Suppressor macrophage (primary cell): ENCODE measurements at places on chromosomes 13 and 19.

DNA sequence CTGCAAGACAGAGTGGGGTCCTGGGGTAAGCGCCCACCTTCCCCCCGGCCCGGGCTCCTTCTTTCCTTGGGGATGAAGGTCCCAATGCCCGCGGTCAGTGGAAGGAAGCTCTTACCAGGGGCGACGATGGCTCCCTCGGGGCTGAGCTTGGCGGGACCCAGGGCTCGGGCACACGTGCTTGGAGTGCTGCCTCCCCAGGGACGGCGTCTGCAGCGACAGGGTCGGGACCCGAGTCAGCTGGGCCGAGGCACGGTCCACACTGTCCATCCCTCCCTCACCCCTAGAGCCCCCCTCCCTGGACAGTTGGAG, 3.5 kb downstream of the JSRP1 start:
- no peak for DNase-seq

DNA sequence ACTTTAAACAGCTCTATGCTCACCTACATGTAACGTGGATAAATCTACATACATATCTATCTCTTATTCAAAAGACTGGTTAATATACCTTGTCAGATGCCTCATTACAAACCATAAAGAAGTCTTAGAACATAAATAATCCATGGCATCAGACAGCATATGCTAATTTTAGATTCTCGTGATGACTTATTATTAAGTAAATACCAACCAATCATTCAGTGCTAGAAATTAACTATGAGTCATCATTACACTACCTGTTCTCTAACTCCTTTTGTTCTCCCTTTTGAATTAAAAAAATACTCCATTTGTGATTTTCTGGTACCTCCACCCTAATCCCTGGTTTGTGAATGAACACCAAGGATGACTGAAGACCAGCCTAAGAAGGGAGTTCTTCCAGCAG, 754.3 kb upstream of the ARGLU1 start:
- no peak for DNase-seq

DNA sequence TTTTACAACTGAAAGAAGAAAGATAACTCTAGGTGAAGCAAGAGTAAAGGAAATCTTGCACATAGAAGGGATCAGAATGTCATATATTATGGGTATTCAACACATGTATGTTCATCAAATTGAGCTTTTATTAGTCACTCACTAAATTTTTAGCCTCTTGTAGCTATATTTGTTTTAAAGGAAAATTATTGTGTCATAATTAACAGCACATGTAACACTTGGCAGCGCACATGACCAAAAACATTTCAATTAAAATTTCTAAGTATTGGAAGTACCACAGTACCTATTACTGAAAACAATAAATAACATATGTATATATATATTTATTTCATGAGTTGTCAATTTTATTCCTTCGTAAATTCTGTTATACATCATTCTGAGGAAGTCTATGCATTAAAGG, 2800.4 kb downstream of the PCDH9 start:
- no peak for DNase-seq

DNA sequence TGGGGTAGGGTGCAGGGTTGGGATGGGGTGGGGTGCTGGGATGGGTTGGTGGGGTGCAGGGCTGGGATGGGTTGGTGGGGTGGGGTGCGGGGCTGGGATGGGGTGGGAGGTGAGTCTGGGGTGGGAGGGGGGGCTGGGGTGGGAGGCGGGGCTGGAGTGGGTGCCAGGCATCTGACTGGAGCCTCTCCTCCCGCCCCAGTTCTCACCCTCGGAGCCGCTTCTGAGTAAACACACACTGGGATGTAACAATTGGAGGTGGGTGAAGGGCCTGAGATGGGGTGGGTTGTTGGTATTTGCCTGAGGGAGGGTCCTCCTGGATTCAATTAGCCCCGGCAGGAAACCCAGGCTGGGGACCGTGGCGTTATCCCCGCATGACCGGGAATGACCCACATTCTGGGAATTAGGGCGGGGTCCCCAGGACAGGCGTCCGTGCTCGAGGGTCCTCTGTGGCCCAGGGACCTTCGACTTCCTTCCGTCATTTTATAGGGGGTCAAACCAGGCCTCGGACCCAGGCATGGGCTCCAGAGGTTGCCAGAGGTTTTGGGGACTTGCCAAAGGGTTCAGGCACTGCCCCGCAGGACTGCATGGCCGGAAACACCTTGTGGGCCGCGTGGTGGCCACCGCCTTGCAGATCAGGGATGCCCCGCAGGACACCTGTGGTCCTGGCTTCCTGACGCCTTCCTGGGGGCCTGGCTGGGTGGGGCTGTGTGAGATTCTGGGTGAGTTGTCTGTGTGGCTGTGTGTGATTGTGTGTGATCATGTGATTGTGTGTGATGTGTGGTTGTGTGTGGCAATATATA, 1.4 kb downstream of the TMPRSS9 start:
- DNase-seq, result no peak

- DNase-seq, result peak; percentile 84
Measured at GRCh38 chr13:33349986-33350826, 64.7 kb upstream of the STARD13 start.

DNA sequence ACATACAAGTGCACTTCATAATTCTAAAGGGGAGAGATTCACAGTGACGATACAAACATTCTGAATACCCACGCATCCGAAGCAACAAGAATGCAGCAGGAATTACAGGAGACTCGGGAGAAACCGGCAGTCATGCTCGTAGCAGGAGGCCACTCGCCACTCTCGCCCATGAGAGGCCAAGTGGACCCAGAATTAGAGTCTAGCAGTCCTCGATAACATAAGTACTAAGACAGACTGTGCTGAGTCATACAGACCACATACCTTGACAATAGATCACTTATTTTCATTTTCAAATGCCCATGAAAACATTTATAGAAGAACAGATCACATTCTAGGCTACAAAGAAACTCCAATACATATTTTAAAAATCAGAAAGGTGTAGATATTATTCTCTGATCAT, 299.1 kb upstream of the TSHZ3 start:
- no peak for DNase-seq

DNA sequence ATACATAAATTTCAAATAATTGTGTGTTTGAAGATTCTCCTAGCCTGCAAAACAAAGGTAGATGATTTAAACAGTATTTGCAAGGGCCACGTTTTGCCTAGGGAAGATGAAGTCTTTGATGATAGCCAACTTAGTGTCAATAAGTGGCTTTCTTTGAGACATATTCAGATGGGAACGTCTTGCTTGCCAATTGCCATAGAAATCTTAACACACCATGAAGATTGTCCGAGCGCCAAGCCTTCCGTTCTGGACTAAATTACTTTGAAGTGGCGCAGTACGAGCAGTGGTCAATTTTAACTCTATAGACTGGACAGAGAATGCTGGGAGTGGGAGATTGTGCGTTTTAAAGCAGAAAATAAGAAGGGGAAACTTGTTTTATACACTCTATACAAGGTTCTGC, 9.9 kb downstream of the ZIC5 start:
- no peak for DNase-seq

GRCh38 chr13:102617697-102618350, 21.0 kb downstream of the TPP2 start:
- DNase-seq, result no peak

DNA sequence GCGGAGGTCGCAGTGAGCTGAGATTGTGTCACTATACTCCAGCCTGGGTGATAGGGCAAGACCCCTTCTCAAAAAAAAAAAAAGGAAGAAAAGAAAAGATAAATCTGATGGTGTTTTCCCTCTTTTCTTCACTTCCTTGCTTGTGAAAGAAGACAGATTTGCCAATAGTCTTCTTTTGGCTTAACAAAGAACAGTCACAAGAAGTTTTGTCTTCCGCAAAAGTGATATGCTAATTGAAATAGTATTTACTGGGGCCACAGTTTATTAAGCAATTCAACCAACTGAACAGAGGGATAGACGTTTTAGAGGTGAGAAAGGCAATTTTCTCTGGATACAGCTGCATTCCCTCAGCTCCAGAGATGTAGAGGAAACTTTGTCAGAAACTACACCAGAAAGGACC, 22.9 kb upstream of the PLAUR start:
- DNase-seq, result no peak

GRCh38 chr19:3785938-3786824, at the start of gene MATK:
Gene MATK (minus strand): TSS chr19:3786381. CDS start chr19:3785135, 1,246 bp downstream.
- peak; percentile 71 for DNase-seq

DNA sequence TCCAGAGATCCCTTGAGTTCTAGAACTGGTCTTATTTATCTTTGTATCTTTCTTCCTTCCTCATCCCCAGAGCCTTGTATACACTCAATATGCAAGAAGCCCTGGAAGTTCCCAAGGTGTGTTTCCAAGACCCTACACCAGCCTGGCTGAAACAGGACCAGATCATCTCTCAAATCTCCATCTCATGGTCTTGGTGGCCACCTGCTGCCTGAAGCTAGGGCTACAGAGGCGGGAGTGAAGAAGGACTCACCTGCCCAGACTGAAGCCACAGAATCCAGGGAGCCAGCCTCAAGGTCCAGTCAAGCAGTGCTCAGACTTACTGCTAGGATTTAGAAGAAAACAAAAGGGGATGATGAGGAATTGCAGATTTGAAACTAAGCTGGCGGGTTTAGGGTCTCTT, 6.1 kb upstream of the CYSLTR2 start:
- DNase-seq, result no peak

GRCh38 chr13:87925006-87925405, 253.8 kb downstream of the SLITRK5 start:
- no peak for DNase-seq

DNA sequence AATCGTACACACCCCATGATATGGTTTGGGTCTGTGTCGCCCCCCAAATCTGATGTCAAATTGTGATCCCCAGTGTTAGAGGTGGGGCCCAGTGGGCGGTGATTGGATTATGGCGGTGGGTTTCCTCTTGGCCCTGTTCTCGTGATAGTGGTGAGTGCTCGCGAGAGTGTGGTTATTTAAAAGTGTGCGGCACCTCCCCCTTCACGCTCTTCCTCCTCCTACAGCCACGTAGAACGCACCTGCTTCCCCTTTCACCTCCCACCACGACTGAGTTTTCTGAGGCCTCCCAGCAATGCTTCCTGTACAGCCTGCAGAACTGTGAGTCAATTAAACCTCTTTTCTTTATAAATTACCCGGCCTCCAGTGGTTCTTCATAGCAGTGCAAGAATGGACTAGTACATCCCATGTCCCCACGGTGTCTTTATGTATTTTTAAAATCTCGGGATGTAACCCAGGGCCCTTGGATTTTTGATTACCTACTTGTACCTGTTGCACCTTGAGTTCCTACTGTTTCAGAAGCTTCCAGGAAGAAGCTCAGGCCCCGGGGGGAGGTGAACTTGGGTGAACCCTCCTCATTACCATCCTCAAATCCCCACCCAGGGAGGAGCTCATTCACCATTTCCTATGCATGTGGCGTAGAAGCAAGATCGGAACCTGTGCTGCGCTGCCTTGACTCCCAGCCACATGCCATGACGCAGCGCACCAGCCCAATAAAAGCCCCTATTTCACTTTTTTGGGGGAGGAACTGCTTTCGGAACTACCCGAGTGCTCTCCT, 52.4 kb downstream of the TEX29 start:
- DNase-seq, result no peak

DNA sequence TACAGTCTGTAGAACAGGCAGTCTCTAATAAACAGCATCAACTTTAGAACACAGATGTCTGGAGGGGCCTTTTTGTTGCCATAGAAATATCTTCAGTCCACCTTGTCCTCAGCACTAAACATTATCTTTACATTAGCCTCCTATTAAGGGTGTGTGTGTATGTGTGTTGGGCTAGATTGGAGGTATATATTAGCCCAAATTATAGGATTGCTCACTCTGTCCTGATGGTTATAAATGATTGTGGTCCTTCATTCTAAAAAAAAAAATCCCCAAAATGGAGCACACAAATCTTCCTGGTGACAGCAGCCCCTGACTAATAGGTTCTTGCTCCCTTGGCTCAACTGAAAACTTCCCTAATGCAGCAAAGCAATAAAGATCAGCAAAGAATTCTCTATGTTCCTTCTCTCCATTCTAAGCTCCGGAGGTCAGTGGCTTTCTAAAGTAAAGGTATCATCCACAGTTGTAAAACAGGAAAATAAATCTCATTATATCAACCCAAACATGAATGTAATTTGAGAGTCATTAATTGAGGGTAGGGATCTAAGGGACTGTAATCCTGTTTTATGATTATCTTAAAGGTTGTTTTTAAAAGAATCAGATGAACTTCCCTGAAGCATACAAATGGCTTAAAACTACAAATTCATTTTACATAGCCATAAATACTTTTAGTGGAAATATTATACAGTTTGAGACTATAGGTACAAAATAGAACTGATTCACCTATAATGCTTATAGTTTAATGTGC, 232.7 kb downstream of the KLF12 start:
- no peak for DNase-seq

DNA sequence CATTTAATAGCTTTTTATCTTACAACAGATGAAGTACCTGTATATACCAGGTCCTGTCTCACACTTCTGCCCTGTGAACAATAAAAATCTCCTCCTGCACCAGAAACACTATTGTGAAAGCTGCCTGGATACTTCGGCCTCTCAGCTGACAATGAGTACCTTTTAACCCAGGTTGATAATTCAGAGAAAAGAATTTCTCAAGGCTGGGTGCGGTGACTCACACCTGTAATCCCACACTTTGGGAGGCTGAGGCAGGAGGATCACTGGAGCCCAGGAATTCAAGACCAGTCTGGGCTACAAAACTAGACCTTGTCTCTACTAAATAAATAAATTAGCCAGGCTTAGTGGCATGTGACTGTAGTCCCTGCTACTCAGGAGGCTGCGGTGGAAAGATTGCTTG, 65.3 kb upstream of the TM9SF2 start:
- no peak for DNase-seq

DNA sequence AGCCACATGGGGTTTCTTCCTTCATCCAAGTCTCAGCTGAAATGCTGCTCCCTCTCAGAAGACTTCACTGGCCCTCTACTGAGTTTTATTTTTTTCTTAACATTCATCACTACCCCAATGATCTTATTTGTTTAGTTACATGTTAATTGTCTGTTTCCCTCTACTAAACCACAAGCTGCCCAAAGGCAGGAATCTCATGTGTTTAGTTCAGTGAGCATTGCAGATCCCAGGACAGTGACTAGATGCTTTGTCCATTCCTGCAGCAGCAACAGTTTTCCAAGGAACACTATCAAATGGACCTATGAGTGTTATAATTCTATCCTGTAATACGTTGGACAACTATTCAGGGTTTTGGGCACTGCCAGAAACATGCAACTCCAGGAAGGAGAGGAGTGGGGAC, 93.1 kb downstream of the RNASEH2B start:
- DNase-seq, result no peak

- DNase-seq, result no peak
Measured at GRCh38 chr13:34302596-34302995, 484.6 kb downstream of the RFC3 start.

GRCh38 chr13:72205773-72206172, 338.8 kb upstream of the DACH1 start:
- no peak for DNase-seq

DNA sequence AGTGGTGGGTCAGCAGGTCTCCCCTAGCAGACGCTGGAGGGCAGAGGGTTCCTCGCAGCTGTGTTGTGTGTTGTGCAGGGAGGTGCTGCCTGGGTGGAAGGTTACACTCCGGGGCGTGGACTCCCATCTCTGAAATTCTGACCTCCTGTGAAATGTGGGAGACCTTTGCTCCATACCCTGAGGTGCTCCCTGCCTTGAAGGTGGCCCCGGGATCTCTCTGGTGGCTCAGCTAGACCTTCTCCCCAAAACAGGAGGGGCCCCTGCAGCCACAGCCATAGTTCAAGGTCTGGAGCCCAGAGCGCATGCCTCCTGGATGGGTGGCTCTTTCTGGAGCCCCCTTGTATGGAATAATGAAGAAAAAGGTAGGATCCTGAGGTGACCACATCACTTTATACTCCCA, 70.2 kb downstream of the SOX1 start:
- DNase-seq, result no peak

GRCh38 chr13:53041968-53042516, 13.4 kb downstream of the OLFM4 start:
- no peak for DNase-seq

- DNase-seq, result no peak
Measured at GRCh38 chr13:47672245-47673008, 328.6 kb downstream of the SUCLA2 start.
